Erythroblast (primary cell): ENCODE measurements at places on chromosomes 2 and 18.

GRCh38 chr2:178796079-178796677 lies 11.0 kb downstream of the TTN start:
- DNase-seq = peak; percentile 42

- no peak for DNase-seq
These were observed 964.9 kb upstream of the ACVR2A start for GRCh38 chr2:146879882-146880281.

- no peak for DNase-seq
These were observed 220.2 kb upstream of the SMAD7 start for GRCh38 chr18:49170925-49171505.

DNA sequence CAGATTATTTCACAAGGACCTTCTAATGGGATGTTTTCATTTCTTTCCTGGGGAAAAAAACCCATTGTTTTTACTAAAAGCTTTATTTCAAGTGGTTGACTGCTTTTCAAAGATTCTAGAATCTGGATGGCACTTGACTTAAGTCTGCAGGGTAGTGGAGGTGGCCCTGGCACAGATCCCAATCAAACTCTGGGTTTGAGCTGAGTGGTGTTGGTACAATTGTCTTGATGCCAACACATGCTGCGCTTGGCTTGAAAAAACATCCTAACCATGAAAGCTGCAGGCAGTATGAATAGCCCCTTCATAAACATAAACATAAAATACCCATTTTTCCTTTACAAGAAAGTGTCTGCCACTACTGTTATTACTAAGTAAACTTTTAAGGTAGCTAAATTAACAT lies 3.6 kb downstream of the PAPOLG start:
- no peak for DNase-seq

DNA sequence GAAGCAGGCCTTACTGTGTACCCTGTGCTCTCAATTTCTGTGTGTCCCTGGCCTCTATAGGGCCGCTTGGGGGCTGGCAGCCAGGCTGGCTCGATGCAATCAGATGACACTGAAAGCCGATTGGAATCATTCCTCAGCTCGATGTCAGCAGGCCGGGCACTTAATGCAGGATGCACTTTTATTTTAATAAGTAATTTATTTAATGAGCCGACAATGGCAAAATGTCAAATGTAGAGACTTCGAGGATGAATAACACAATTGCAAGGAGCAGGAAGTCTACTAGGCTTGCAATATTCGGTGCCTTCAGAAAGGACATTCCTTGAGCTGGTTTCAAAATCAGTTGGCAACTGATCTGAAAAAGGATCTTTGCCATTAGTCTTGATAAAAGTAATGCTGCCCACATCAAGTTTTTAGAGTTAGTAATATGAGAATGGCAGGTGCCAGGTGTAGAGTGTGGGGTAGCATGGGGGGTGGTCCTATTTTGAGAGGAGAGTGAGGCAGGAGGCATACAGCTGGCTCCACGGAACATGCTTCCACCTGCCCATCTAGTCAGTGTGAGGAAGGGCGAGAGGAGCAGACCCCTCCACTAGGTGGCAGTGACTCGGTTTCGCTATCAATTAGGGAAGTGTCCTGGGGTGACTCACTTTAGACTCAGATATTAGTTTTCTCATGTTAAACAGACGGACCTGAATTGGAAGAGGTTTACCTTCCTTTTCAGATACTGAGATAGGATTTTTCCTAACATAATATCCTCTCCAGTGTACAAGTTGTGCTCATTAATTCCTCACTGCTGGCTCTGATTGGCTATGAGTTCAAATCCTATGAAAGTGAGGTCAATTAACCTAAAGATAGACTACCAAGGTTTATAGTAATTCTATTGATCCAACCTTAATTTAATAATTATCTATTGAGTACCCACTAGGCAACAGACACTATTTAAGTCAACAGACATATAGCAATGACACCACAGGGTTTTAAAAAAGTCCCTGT lies 80.9 kb downstream of the NABP1 start:
- DNase-seq = peak; percentile 75
